ENCODE measurements at places on chromosomes 6 and 20. TPM values are rescaled to one million over a fixed set of nuclear protein-coding genes. Genes with fewer than 3 reads are reported as not detected.

BMP6 gene
- total RNA-seq, result 0.23 TPM

RWDD2A gene
- total RNA-seq, result 1.5 TPM

DNA sequence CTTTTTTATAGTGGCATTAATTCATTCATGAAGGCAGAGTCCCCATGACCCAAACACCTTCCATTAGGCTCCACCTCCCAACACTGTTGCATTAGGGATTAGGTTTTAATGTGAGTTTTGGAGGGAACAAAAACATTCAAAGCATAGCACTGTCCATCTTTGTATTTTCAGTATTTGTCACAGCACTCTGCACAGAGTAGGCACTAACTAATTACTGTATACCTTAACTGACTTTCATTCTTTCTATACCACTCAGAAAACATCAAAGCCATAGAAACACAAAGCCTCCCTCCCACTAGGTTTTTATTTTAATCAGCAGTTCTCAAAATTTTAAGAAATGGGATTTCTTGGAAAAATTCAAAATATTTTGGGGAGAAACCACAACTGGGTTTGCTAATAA lies 21.8 kb upstream of the AHI1 start:
- DNase-seq, result no peak
- H3K4me3 ChIP-seq, result no peak overlapping the region
- no peaks in the 10 kb centered on the region for H3K36me3 ChIP-seq
- H3K4me1 ChIP-seq, result no peaks in the 10 kb centered on the region
- H3K27ac ChIP-seq, result no peak overlapping the region
- no peaks in the 10 kb centered on the region for H3K27me3 ChIP-seq

DNA sequence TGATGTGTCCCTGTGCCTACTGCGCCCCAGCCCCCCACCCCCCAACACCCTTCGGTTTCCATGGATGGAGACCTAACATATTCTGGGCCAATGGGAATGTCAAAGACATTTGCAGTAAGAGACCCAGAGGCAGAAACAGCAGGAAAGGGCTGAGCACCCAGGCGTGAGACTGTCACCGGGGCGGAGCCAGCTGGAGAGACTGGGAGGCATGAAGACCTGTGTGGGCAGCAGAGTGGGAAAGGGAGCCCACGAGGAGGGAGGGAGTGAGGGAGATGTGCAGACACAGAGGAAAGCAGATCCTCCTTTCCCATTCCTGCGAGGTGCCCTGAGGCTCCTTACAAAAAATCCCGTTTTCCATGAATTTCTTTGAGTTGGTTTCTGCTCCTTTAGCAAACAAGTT lies 150.2 kb downstream of the FOXC1 start:
- no peak overlapping the region for H3K27ac ChIP-seq
- no peaks in the 10 kb centered on the region for H3K4me1 ChIP-seq
- no peak for DNase-seq
- no peaks in the 10 kb centered on the region for H3K36me3 ChIP-seq

DNA sequence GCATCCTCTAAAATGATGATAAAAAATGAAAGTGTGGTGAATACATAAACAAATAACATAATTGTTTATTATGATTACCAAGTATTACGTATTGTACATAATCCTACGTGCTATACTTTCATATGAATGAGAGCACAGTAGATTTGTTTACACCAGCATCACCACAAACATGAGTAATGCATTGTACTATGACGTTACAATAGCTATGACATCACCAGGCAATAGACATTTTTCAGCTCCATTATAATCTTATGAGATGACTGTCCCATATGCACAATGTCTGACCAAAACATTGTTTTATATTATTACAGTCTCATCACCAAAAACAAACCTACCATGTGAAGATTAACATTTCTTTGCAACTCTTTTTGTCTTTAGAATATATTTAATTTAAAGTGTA lies 225.7 kb upstream of the TENT5A start:
- H3K4me1 ChIP-seq, result no peaks in the 10 kb centered on the region
- no peaks in the 10 kb centered on the region for H3K27me3 ChIP-seq
- DNase-seq, result no peak
- H3K27ac ChIP-seq, result no peak overlapping the region
- H3K4me3 ChIP-seq, result no peak overlapping the region

GRCh38 chr6:154138793-154139192 lies 99.8 kb downstream of the OPRM1 start:
- H3K27me3 ChIP-seq, result no peaks in the 10 kb centered on the region
- H3K4me1 ChIP-seq, result no peaks in the 10 kb centered on the region
- no peaks in the 10 kb centered on the region for H3K36me3 ChIP-seq
- H3K27ac ChIP-seq, result no peak overlapping the region
- no peak for DNase-seq

DNA sequence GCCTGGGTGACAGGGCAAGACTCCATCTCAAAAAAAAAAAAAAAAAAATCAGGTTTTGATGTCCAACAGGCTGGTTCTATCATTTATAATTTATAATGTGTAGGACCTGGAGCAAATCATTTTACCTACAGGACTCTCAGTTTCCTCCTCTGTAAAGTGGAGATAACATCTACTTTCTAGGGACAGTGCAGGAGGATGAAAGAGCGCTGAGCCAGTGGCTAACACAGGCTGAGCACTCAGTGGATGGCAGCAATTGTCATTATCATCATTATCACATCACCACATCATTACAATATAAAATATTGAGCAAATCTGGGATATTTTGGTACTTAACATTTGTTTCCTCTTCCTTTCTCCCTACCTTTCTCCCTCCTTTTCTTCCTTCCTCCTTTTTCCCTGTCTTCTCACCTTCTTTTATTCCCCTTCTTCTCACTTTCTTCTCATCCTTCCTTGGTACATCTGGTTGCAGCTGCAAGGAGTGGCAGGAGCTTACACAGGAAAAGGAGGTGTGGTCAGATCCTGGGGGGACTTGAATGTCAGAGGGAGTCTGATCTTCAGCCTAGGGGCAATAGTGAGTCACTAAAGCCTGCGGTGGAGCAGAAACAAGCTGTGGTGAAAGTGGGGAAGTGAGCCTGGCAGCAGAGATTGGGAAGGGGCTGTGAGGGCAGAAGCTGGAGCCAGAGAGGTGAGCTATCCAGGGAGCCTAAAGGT lies 24.6 kb upstream of the CTNNBL1 start:
- no peak for DNase-seq
- H3K27me3 ChIP-seq, result peaks cover 3% of the 10 kb centered on the region
- H3K4me1 ChIP-seq, result no peaks in the 10 kb centered on the region
- H3K27ac ChIP-seq, result no peak overlapping the region

DNA sequence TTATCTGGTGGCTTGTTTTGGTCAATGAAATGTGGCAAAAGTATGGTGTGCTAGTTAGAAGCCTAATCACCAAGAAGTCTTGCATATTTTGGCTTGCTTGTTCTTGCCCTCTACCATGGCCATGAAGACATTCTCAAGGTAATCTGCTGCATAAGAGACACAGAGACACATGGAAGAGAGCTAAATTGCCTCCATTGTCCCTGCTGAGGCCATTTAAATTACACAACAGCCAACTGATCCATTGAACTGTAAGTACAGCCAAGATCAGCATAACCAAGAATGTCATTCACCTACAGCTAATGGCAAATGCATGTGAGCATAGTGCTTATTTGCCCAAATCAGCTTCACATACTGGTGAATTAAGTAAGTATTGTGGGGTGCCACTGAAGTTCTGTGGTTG lies 603.8 kb downstream of the FRK start:
- no peak overlapping the region for H3K27ac ChIP-seq
- H3K4me3 ChIP-seq, result no peak overlapping the region
- no peaks in the 10 kb centered on the region for H3K36me3 ChIP-seq
- no peaks in the 10 kb centered on the region for H3K4me1 ChIP-seq

DNA sequence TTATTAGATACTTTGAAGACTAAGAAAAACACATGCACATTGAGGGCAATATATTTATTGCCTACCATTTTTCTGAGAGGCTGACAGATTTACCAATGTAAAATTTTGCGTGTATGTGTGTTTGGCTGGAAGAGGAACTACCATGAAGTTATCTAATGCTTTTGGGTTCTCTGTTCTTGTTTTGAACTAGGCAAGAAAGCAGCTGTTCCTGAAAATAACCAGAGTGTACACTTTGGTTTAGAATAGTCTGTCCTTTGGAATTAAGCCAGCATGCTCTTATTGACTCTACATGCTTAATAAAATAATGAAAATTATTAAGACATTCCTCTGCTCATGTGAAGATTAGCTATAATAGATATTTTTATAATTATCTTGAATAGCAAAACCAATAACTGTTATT lies 129.2 kb downstream of the MYB start:
- no peaks in the 10 kb centered on the region for H3K36me3 ChIP-seq
- no peaks in the 10 kb centered on the region for H3K27me3 ChIP-seq

DNA sequence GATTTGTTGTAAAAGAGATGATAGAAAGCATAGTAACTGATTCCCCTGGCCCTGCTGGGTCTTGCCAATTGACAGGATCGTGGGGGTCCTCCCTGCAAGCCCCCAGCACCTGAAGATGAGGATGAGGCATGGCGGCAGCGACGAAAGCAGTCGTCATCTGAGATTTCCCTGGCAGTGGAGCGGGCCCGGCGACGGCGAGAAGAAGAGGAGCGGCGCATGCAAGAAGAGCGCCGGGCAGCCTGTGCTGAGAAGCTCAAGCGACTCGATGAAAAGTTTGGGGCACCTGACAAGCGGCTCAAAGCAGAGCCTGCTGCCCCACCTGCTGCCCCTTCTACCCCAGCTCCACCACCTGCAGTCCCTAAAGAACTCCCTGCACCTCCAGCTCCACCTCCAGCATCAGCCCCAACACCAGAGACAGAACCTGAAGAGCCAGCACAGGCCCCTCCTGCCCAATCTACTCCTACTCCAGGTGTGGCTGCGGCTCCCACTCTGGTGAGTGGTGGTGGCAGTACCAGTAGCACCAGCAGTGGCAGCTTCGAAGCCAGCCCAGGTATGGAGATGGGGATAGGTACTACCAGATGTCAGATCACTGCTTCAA lies 7.3 kb downstream of the PRRC2A start:
- no peak overlapping the region for H3K4me3 ChIP-seq
- no peak overlapping the region for H3K27ac ChIP-seq
- H3K36me3 ChIP-seq, result peaks cover 26% of the 10 kb centered on the region
- DNase-seq, result no peak
